ENCODE measurements at places on chromosomes 6 and 20.

GRCh38 chr6:50819466-50819903 is 814 bp downstream of the TFAP2B start:
- peak; percentile 9 for DNase-seq

DNA sequence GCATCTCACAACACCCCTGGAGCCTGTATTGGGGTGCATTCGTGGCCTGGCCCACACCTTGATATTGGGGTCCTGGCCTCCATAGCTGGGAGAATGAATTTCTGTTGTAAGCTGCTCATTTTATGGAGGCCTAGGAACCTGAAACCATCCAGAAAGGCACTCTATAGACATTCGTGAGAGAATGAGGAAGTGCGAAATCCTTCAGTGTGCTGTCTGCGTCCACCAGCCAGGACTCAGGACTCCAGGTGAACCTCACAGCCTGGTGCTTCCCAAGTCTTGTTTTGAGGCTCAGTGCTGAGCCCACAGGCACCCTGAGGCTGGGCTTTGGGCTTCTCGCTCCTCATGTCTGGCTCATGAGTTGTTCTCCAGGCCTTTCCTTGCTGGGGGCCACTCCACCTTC is 11.9 kb upstream of the RBBP8NL start:
- no peak for DNase-seq

GRCh38 chr6:157976345-157977175 is 5.1 kb upstream of the SYNJ2 start:
- DNase-seq: no peak

- DNase-seq: no peak
These were observed 13.4 kb downstream of the CEP250 start for GRCh38 chr20:35468671-35469334.

- no peak for DNase-seq
These were observed 187.4 kb upstream of the TAB2 start for GRCh38 chr6:149130090-149130489.

DNA sequence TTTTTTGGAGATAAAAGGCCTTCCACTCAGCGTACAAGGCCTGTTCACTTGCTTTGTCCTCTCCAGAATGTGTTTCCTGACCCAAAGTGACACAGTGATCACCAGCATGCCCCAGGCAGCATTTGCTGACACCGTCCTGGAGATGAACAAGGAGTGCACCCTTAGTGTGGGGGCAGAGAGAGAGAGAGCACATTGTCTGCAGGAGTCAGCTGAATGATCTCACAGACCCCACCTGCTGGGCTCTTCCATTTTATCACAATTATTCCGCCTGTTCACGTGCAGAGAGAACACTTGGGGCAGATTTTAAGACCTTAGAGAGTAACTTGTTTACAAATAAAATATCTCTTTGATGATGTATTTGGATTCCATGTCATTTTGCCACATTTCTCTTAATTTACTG is 22.4 kb upstream of the MAS1L start:
- no peak for DNase-seq

DNA sequence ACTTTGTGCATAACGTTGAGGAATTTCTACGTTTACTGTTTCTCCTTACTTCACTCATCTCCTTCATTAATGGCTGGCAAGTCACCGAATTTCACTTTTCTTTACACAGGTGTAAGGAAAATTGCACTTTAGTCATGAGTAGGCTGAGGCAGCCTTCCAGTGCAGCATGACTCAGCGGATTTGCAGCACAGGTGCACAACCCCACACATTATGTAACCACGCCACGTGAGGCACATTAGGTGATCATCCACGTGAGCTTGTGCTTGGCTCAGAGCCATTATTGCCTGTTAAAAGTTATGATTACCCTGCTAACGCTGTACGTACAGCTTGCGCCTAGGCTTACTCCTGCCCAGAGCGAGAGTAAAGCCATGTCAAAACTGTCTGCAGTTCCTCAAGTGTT is 158.8 kb downstream of the NKAIN2 start:
- DNase-seq: no peak

DNA sequence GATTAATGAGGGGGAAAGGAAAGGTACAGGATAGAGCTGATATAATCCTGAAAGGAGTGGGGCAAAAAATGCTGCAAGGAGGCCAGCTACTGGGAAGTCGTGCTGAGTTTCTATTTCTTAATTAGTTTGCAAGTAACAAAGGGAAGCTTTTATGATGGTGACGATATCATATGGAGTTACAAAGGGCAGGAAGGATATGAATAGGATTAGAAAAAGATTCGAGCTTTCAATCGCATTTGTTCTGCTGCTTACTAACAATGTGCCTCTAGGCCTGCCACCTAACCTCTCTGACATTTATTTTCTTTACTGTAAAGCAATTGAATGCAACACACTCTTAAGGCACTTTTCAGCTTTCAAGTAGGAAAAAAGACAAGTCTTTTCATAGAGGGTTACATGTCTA is 219.2 kb downstream of the CLVS2 start:
- DNase-seq: no peak

GRCh38 chr6:13038741-13039190 is 289.6 kb downstream of the TBC1D7 start:
- no peak for DNase-seq

DNA sequence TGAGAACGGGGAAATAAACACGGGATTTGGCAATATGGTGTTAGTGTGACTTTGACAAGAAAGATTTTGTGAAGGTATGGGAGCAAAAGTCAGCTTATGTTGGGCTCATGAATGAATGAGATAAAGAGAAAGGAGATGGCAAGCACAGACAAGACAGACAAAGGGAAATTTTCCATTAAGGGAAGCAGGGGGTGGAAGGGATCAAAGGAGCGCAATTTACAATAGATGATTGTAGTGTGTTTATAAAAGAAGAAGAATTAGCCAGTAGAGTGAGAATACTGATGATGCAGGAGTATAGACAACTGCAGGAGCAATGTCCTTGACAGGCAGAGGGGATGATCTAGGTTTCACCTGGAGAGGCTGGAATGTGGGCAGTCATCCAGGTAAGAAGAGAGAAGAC is 34.1 kb downstream of the RBM24 start:
- no peak for DNase-seq

DNA sequence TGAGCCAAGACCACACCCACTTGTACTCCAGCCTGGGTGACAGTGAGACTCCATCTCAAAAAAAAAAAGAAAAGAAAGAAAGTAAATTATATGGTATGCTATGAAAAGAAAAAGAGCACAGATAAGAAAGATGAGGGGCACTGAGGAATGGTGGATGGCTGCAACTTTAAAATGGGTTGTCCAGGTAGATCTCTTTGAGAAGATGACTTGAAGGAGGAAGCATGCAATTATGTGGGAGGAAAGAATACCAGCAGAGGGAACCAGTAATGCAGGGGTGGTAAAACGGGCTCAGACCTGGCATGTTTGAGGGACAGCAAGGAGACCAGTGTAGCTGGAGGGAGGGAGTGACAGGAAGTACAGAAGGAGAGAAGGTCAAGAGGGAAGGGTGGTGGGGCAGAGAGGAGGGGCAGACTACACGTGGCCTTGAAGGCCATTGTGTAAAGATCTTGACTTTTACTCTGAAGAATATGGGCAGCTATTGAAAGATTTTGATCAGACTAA is 22.3 kb downstream of the LINC00237 start:
- no peak for DNase-seq

DNA sequence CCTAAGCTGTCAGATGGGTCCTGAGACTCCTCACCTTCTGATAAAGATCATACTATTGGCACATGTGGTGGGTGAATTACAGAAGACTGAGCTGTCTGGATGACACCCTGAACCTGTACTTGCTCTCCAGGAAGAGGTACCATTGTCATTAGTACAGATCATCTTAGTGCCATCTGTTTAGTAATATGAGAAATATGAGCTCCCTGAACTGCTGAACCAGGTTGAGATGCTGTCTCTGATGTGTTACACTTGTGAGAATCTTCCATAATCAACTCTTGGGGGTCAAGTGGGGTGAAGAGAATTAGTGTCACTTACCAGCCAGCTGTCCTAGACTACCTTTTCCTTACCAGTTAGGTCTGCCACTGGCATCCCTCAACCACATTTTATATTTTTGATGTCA is 531.0 kb downstream of the EPHA7 start:
- DNase-seq: no peak

DNA sequence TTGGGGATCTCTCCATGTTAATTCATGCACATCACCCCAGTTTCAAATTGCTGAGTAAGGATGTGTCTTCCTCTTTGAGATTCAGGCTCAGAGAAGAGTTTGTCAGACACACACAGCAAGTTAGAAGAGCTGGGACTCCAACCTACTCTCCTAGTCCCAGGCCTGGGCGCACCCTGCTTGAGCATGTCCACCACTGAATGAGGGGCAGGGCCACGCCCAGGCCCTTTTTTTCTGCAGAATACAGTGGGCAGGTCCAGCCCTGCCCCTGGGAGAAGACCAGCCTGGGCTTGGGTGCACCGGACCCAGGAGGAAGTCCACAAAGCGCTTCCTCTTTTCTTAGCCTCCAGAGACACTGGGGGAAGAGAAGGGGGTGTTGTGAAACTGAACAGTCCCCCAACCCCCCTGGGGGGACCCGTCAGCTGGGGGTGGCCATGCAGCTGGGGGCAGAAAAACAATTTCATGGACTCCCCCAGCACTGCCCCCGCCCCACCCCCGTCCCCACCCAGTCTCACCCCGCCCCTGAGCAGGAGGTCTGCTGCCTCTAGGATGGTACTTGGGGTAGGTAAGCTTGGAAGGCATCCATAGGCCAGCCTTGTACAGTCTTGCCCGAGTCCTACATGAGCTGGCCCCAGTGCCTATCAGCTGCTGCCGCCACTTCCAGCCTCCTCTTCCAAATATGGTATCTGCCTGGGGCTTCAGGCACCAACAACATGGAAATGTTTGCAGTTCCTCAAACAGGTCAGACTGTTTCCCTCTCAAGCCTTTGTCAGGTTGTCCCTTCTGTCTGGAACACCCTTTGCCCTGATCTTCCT is 11.7 kb upstream of the HCK start:
- no peak for DNase-seq

- no peak for DNase-seq
These were observed 21.1 kb downstream of the GCLC start for GRCh38 chr6:53523511-53524454.

DNA sequence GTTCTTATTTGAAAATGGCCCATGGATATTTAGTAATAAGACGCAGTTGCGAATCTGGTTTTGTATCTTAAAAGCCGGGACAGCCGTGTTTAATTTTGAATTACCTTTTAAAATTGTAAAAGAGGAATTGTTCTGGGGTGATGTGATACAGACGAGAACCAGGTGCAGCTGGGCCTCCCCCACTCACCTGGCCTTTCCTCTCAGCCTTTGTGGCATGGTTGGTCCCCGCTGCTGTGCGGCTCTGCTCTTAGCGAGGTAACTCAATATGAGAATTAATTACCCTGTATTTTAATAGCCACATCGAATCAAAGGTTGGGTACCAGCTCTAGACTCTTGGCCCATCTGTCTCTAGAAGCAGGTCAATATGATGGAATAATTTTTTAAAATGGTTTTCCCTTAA is 56.5 kb upstream of the DACT2 start:
- DNase-seq: no peak

DNA sequence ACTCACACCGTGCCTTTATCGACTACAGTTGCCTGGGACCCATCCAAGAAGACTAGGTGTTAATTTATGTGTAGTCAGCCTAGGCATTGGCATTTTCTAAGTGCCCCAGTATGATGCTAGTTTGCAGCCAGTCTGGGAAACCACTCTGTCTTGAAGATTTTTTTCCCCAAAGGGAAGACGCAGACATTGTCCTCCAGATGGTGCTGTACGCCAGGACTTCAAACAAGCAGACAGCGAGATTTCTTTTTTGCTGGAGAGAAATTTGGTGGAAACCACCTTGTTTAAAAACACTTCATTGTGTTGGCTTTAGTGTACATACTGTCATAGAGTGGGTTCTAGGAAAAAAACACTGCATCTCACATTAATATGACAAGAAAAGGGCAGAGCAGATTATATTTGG is 30.0 kb downstream of the ALDH5A1 start:
- peak; percentile 44 for DNase-seq

GRCh38 chr6:36113703-36114102 is 16.6 kb upstream of the MAPK13 start:
- no peak for DNase-seq

DNA sequence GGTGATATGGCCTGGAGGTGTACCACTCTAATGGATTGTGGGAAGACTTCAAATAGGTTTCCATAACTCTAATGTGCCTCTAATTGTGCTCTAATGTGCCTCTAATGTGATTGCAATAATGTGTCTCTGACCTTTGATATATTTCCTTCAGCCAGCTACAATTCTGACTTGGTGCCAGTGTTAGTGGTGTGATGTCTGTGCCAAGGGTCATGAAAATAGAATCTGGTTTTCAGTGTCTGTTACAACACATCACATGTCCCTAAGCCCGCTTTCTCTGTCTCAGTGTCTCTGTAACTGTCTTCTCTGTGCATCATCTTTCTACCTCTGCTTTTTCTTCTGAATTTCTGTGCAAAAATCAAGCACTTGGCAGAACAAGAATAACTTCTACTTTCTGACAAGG is 77.2 kb upstream of the ECI2 start:
- DNase-seq: no peak

GRCh38 chr6:165040440-165040839 is 269.0 kb downstream of the C6orf118 start:
- no peak for DNase-seq

GRCh38 chr6:135018052-135018451 is 36.6 kb downstream of the HBS1L start:
- DNase-seq: no peak

- no peak for DNase-seq
These were observed 9.0 kb downstream of the FAM110A start for GRCh38 chr20:842547-842940.

- DNase-seq: no peak
These were observed 182.4 kb downstream of the KHDC1L start for GRCh38 chr6:73042892-73043291.

DNA sequence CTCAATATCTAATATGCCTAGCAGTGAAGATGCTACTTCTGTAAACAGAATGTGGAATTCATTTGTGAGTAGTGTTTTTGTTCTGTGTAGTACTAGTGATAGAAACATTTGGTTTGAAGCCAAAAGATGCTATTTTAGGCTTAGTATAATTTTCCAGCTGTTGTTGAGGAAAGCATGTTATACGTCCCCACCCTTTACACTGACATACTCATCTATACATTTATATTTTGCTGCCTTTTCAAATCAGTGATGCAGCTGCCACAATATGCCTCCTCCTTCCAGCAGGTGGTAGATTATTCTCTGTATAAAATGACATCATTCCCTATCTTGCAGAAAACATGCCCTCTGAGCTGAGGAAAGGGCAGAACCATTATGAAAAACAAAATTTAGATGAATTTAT is 1217.6 kb upstream of the GJE1 start:
- DNase-seq: peak; percentile 32

GRCh38 chr6:111888928-111889695 is 15.9 kb upstream of the FYN start:
- peak; percentile 45 for DNase-seq

Measured in fibroblast of skin of back (primary cell).